ENCODE measurements at places on chromosomes 12 and 14.

GRCh38 chr12:75852143-75852542, 179.4 kb downstream of the PHLDA1 start:
- DNase-seq: no peak

DNA sequence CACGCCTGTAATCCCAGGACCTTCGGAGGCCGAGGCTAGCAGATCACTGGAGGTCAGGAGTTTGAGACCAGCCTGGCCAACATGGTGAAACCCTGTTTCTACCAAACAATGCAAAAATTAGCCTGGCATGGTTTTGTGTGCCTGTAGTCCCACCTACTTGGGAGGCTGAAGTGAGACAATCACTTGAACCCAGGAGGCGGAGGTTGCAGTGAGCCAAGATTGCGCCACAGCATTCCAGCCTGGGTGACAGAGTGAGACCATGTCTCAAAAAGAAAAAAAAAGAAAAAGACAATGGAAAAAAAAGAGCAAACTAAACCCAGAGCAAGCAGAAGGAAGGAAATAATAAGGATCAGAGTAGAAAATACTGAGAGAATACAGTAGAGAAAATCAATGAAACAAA, 5.4 kb downstream of the CHURC1 start:
- no peak for DNase-seq

- no peak for DNase-seq
Measured at GRCh38 chr14:59022144-59022543, 166.3 kb upstream of the DAAM1 start.

GRCh38 chr14:99258341-99258861, 13.6 kb downstream of the BCL11B start:
- no peak for DNase-seq

GRCh38 chr14:34640826-34641225, 10.9 kb upstream of the SNX6 start:
- no peak for DNase-seq

Measured in ELF-1 (cell line).